ENCODE measurements at places on chromosomes 1 and 21. TPM values are rescaled to one million over a fixed set of nuclear protein-coding genes. Genes with fewer than 3 reads are reported as not detected.

ETV3L gene
- total RNA-seq = not detected

DNA sequence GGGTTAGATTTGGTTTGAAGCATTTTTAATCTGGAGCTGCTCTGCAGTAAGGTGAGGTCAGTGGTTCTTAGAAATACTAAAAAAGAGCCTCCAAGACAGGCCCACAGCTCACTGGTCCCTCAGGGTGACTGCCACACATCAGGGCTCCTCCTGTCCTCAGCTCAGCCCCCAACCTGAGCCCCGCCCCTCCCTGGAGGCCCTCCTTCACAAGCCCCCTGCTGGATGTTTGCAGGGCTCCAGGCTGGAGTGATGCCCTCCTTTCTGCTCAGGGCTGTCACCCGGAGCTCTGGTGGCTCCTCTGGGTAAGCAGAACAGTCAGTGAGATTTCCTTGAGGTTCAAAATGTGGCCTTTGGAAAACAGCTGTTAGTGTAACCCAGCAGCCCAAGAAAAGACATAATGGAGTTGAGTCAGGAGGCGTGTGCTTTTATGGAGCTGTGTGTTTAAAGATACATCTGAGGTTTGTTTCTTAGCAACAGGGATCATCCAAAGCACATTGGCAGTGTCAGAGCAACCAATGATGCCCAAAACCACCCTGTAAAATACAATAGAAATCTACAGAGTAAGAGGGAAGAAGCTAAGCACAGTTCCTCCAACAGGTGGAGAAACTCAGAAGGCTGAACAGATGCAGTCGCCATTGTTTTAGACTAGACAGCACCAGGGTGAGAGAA is 21.4 kb downstream of the STUM start:
- DNase-seq = no peak

- peak; percentile 93 for DNase-seq
Measured at GRCh38 chr1:39391691-39392679, 99.5 kb upstream of the BMP8A start.

GRCh38 chr1:110927484-110928075 is 36.1 kb downstream of the LRIF1 start:
- no peak for DNase-seq

- DNase-seq = no peak
Measured at GRCh38 chr1:62998845-62999649, 215.1 kb downstream of the ATG4C start.

GRCh38 chr21:29299916-29300806 is 1.4 kb downstream of the BACH1 start:
- DNase-seq = peak; percentile 56

DNA sequence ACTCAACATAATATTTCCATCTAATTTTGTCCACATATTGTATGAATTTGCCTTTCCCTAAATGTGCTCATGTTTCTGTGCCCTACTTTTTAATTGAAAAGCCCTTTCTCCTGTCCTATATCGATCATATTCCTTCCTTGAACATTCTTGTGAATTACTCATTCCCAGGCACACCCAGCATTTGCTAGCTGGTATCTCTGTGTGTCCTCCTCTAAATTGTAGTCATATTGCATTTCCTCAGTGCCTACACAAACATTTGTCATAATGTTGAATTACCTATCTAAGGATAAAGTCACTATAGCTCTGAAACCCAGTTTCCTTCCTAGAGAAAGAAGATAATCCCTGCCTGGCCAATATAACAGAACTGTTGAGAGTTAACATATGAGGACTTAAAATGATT is 39.6 kb upstream of the TBX15 start:
- DNase-seq = no peak

GRCh38 chr1:156920233-156921052 is at the start of gene LRRC71:
TSS of gene LRRC71 (plus strand) at chr1:156920632. CDS start at chr1:156920804, 172 bp downstream.
- DNase-seq = peak; percentile 77

PCNT gene
- 38.5 TPM for total RNA-seq

- peak; percentile 85 for DNase-seq
Measured at GRCh38 chr21:27406300-27407009, 439.6 kb upstream of the ADAMTS5 start.

VPS72 gene
- total RNA-seq = 85.2 TPM

DNA sequence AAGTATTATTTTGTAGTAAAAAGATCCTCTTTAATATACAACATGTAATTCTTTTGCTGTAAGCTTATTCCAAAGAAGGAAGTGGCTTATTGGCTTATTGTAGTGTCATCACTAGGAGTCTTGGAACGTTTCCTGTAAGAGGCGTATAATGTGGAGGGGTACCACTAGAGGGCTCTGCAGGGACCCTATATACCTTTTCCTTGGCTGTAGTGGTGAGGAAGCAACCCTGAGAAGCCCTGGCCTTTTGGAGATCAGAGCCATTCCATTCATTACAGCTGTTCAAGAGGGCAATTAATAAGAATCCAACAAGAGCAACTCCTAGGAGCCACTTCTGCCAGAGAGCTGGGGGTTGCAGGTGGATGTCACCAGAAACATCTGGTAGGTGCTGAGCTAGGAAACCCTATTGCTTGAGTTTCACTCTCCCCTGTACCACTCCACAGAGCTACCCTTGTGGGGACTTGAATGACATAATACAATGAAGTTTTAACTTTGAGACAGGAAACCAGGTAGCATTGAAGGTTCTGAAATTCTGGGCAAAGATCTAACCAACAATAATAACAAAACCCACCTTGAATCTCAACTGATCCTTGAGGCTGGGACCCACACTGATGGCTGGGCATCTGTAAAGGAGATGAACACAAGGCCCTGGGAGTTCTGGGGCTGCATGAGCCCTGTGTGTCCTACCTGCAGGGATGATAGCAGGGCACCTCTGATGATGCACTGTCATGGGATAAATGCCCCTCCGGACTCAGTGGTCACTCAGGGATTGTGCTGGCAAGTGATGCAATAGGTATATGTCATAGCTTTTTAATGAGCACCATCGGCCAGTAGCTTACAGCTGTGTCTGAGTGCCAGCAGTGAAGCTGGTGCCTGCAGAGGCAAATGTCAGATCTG is 160.2 kb upstream of the COA6 start:
- DNase-seq = peak; percentile 12

DNA sequence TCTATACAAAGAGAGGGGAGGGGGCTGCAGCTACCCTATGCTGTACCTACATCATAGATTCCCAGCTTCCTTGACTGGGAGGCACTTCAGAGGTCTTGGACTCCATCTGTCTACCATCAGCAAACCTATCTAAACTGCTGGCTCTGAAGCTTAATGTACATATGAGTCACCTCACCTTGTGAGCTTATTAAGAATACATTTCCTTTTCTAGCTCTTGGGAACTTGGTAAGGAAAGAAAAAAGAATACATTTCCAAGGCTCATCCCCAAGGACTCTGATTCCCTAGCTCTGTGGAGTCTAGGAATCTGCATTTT is 50.0 kb upstream of the PRELP start:
- DNase-seq = no peak

DNA sequence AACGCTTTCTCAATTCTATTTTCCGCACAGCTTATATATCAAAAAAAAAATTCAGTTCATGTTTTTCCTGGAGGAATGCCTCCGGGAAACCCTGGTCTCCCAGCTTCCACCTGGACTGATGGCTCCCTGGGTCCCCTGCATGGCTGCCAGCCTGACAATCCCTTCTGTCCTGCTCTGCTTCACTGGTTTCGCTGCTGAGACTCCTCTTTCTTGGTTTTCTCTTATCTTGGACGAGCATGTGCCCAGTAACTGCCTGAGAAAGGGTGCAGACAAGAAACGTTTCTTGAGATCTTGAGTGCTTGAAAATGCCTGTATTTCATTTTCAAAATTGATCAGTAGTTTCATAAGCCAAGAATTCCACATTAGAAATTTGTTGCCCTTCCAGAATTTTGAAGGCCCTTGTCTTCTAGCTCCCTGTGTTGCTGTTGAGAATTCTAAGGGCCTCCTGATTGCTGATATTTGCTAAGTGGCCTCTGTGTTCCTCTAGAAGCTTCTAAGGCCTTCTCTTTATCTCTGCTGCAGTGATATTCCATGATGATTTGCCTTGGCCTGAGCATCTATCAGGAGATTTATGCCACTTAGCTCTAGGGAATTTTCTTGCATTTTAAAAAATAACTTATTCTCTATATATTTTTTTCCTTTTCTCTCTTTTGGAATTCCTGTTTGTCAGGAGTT is 44.7 kb downstream of the ETS2 start:
- no peak for DNase-seq

PLXNA2 gene
- total RNA-seq = 229 TPM

- DNase-seq = peak; percentile 9
Measured at GRCh38 chr1:170530972-170531757, 801 bp upstream of the GORAB start.

- DNase-seq = no peak
Measured at GRCh38 chr1:245807306-245807705, 652.5 kb downstream of the KIF26B start.

- no peak for DNase-seq
Measured at GRCh38 chr1:31072304-31072746, 6.8 kb upstream of the PUM1 start.

DNA sequence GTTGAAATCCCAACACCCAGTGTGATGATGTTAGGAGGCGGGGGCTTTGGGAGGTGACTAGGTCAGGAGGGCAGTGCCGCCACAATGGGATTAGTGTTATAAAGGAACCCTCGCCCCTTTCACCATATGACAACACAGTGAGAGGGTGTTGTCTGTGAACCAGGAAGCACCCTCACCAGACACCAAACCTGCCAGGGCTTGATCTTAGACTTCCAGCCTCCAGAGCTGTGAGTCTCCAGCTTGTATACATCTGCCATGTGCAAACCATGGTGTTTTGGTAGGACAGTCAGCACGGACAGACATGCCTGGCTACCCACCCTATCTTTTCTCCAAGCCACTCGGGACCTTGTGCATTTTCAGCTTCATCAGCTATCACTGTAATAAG is 4.0 kb downstream of the TRIM11 start:
- no peak for DNase-seq

ASAP3 gene
- total RNA-seq = 14.2 TPM

DESI2 gene
- 37.2 TPM for total RNA-seq

- DNase-seq = peak; percentile 49
Measured at GRCh38 chr1:100924212-100924611, 28.3 kb downstream of the SLC30A7 start.

TRIM67 gene
- not detected for total RNA-seq

EXO1 gene
- total RNA-seq = 19.8 TPM

DNA sequence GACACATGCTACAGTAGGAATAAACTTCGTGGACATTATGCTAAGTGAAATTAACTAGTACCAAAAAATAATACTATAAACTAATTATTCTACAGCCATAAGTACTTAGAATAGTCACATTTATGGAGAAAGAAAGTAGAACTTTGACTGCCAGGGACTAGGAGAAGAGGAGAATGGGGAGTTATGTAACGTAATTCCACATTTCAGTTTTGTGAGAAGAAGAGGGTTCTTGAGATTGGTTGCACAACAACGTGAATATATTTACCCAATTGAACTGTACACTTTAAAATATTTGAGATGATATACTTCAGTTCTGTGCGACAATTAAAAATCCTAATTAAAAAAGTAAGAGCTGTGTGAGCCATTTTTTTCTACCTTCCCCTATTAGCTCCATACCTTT is 1412.9 kb downstream of the PLA2G4A start:
- no peak for DNase-seq

SPATA17 gene
- total RNA-seq = not detected

Measured in endothelial cell of umbilical vein (primary cell).